NCI-H524 treated with DMSO at 0.1 percent for 48 hours (cell line): ENCODE measurements at places on chromosomes 5 and 9.

DNA sequence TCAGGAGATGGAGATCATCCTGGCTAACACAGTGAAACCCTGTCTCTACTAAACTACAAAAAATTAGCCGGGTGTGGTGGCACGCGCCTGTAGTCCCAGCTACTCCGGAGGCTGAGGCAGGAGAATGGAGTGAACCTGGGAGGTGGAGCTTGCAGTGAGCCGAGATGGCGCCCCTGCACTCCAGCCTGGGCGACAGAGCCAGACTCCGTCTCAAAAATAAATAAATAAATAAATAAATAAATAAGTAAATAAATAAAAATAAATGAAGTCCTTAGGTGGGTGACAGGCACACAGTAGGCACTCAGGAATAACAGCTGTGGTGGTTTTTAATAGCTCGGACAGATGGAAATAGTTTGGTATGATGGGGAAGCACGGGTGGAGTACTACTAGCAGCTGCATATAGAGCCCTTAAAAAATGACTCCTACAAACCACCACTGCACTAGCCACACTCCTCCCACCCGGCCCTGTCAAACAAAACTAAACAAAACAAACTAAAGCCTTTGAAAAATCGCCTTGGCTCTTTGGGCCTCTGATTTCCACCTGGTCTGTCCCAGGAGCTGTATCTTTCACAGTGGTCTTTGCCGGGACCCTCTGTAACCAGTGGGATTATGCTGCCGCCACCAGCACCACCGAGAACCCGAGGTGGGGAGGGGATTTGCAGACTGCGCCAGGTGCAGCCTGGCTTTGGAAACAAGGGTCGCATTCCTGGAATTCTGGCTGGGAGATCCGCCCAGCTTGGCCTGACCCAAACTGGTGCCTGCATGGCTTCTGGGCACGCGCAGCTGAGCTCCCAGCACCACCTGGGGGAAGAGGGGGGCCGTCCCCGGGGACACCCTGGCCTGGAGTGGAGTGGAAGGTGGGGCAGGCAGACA, 5.1 kb upstream of the WDR5 start:
- DNase-seq, result no peak

- no peak for DNase-seq
Measured at GRCh38 chr5:174383210-174384167, 338.0 kb downstream of the NSG2 start.

GRCh38 chr9:87309236-87309635, 188.4 kb upstream of the DAPK1 start:
- DNase-seq, result no peak

DNA sequence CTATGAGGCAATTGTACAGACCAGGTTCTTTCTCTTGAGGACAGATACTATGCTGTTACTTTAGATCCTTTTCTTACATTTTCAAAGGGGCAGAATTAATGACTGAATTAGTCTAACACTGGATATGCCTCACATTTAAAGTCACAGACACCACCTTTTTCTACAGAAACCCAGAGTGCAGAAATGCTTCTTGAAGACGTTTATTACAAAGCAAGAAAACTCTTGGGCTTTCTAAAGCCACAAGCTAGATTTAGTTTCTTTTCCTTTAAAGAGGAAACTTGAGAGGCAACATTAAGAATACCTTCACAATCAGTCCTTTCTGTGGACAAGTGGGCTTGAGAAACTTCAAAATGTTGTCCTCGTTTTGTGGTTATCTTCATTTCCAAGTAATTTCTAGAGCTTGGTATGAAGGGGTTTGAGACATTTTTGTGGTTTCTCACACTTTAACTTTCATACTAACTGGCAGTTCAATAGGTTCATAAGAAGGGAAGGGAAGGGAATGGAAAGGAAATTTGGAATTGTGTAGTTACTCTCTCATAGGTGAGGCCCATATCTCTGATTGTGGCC, 527.4 kb downstream of the RASEF start:
- no peak for DNase-seq

- no peak for DNase-seq
Measured at GRCh38 chr5:80915716-80916115, 44.4 kb upstream of the RASGRF2 start.

GRCh38 chr9:109779711-109780452, at the start of gene PALM2AKAP2:
Gene PALM2AKAP2 (plus strand): TSS chr9:109780198. CDS start chr9:109780489, 291 bp downstream.
- no peak for DNase-seq

DNA sequence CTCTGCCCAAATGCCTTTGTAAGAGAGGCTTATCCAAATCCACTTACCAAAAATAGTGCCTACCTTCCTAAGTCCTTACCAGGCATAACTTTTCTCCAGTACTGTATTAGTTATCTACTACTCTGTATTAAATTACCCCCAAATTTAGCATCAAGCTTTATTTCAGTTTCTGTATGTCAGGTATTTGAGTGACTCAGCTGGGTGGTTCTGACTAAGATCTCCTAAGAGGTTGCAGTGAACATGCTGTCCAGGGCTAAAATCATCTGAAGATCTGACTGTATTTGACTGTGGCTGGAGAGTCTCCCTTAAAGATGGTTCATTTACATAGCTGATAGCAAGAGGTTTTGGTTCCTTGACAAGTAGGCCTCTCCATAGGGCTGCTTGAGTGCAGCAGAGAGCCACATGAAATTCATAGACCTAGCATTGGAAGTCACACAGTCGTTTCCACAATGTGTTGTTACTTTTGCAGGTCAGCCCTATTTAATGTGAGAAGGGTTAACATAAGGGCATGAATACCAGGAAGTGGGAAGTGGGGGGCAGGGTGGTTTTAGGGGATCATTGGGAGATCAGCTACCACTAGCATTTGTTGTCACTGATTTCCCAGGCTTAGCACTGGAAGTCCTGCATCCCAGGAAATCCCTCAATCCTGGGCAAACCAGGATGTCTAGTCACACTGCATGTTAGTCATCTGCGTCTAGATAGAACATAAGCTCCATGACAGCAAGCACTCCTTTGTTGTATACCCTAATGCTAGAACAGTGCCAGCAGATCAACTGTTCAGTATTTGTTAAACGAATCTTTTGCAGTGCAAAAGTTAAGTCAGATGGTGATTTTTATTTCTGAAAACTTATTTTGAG, 2.0 kb upstream of the ZNF622 start:
- DNase-seq, result no peak

GRCh38 chr9:792331-793260, 48.9 kb upstream of the DMRT1 start:
- no peak for DNase-seq

GRCh38 chr5:139757727-139758509, 37.7 kb upstream of the PSD2 start:
- DNase-seq, result no peak

- DNase-seq, result no peak
Measured at GRCh38 chr5:115246361-115246991, 16.2 kb downstream of the PGGT1B start.

- DNase-seq, result no peak
Measured at GRCh38 chr5:170076211-170076610, 29.5 kb upstream of the FOXI1 start.

GRCh38 chr9:23492126-23493002, 333.7 kb downstream of the ELAVL2 start:
- DNase-seq, result peak; percentile 40

GRCh38 chr9:30293231-30293630, 2091.2 kb upstream of the ACO1 start:
- DNase-seq, result no peak

DNA sequence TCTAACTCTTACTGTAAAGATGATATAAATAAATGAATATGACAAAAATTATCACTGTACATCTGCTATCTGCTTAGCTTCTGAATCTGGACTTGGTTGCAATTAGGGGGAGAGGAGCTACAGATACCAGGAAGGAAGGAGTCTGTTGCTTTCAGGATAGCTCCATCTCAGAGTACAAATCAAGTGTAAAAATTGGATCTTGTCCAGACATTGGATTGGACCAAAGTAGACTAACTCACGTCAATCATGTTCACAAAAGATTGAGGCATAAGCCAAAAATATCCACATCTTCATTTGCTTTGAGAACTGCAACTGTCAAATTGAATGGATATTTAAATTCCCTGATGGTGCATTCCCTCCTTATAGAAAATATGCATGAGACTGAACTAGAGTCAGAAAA, 8.8 kb upstream of the OR1Q1 start:
- no peak for DNase-seq

DNA sequence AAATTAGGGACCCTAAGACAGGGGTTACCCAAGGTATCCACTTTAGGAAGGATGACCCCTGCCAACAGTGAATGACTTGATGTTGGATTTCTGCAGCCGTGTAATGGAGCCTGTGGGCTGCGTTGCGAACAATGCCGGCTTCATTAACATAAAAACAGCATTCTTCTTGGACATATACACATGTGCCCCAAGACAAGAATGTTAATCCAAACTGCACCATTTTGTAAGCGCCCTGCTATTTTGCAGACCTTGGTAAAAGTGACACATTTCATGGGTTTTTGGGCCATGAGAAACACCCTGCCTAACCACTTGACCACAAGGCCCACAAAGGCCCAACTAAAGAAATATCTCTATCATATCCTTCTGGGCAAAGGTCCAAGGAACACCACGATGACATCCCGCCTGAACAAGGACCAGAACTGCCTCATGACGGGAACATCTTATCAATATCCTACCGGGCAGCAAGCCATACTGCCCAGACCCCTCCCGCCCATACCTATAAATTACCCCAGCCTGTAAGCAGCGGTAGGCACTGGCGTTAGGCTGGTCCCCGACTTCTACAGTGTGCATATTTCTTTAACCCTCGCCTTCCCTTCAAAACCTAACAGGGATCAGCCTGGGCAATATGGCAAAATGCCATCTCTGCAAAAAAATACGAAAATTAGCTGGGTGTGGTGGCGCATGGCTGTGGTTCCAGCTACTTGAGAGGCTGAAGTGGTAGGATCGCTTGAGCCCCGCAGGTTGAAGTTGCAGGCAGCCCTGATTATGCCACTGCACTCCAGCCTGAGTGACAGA, 9.7 kb upstream of the PDCD1LG2 start:
- no peak for DNase-seq

DNA sequence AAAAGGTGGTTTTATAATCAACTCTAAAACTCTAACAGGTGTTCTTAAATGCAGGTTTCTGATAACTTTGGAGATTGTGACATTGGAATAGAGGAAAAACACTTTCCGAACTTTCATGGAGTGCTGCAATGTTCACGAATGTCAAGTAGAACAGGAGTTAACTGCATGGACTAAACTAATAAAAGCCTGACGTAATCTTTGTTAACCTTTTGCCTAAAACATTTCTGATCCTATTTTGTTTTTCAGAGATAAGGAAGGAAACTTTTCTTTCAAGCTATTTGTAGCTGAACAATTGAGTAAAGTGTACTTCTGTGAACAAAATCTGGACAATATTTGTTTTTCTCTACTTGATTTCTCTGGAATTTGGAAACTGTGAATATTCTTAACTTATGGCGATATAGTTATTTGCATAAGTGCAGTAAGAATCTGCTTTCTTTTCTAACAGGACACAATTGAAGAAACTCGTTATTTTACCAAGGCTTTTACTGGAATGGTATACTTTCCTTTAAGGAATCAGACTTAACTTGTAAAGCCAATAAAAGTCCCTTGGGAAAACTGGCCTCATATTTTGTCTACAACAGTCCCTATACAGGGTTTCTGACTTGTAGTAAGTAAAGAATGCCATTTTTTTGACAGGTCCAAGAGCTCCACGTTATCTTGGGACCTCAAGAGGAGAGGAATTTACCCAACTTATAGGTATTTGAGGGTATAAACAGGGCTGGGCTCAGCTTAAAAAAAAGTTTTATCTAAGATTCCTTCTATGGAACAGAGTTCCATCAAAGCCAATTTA, 154.7 kb downstream of the NXNL2 start:
- no peak for DNase-seq

GRCh38 chr5:104186100-104186499, 623.5 kb upstream of the NUDT12 start:
- no peak for DNase-seq

GRCh38 chr5:177370488-177371119, 12.9 kb downstream of the RGS14 start:
- peak; percentile 55 for DNase-seq

- no peak for DNase-seq
Measured at GRCh38 chr9:121240472-121241135, 27.4 kb upstream of the GSN start.

DNA sequence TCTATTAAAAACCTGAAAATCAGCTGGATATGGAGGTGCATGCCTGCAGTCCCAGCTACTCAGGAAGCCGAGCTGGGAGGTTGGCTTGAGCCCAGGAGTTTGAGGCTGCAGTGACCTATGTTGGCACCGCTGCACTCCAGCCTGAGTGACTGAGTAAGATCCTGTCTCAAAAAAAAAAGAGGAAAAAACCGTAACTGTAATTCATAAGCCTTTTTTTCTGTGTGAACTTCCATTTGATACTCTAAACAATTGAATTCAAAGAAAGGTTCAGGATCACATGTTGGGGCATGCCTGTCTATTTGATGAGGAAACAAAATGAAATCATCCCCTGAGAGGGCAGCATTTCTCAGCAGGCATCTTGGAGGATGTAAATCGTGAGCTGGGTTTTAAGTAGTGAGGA, 38.8 kb downstream of the ITGA2 start:
- DNase-seq, result no peak

DNA sequence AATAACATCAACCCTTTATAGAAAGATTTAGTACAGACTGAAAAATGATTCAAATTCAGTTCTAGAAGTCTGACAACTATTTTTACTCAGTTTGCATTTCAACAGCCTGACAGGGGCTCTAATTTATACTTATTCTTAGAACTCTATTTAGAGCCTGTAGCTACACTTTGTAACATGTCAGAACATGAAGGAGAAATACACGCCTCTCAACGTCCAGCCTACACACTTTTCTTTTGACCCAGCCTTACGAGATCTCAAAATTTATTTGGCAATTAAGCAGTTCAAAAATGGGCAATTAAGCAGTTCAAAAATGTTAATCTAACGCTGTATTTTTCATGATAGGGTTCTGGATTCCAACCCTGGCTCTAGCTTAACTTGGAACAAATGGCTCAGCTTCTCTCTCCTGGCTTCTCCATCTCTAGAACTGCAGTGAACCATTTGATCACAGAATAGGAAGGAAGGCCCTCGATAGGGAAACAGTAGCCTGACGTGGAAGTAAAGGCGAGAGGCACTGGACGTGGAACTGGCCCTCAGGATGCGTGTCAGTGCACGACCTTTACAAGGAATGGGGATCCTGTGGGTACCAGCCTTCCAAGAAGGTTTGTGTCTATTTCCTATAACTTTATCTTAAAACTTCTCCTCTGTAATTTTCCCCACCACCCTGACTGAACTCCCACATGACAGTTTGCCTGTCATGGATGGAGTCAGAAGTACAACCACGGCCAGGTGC, 66.4 kb downstream of the PRRT1B start:
- no peak for DNase-seq

DNA sequence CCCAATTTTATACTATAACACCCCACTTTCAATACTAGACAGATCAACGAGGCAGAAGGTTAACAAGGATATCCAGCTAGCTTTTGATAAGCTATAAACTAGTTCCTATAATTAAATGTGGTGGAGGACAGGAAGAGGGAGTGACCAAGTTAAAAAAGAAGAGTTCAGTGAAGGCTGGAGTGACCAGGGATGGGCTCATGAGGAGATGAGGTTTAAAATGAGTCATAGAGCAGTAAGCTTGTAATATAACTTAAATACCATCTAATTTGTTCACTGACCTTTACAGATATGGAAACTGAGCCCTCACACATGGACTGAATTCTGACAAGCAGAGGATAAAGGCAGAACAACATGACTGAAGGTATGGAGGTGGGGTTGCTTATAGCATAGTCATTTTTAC, 284.5 kb downstream of the SPATA31D1 start:
- DNase-seq, result no peak
